ENCODE measurements at places on chromosomes 2 and 18. TPM values are rescaled to one million over a fixed set of nuclear protein-coding genes. Genes with fewer than 3 reads are reported as not detected.

SERPINB12 gene
- total RNA-seq = not detected

GPR45 gene
- not detected for total RNA-seq

ARHGAP28 gene
- total RNA-seq = 3.0 TPM

- no peak overlapping the region for H3K27ac ChIP-seq
- no peaks in the 10 kb centered on the region for H3K4me1 ChIP-seq
- H3K27me3 ChIP-seq = peaks cover 52% of the 10 kb centered on the region
Observed at GRCh38 chr2:181683518-181684453, 3.5 kb upstream of the NEUROD1 start.

DNA sequence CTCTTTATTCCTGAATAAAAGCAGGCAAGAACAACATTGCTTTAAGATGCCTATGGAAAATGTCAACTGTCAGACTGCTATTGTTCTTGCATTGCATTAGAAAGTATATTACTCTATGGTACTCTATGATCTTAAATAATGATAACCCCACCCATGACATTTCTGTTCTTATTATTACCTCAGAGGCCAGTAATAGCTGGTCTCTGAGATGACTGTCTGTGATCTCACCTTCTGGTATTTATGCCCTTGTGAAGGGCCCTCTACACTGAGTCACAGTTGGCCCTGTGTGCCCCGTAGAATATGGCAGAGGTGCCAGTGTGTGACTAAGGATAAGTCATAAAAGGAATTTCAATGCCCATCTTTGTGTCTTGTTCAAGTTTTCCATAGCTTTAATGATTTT is 61.0 kb downstream of the SPP2 start:
- H3K27ac ChIP-seq = no peak overlapping the region
- H3K36me3 ChIP-seq = no peaks in the 10 kb centered on the region
- H3K27me3 ChIP-seq = no peaks in the 10 kb centered on the region
- no peaks in the 10 kb centered on the region for H3K4me1 ChIP-seq
- H3K4me3 ChIP-seq = no peak overlapping the region
- DNase-seq = no peak

DNA sequence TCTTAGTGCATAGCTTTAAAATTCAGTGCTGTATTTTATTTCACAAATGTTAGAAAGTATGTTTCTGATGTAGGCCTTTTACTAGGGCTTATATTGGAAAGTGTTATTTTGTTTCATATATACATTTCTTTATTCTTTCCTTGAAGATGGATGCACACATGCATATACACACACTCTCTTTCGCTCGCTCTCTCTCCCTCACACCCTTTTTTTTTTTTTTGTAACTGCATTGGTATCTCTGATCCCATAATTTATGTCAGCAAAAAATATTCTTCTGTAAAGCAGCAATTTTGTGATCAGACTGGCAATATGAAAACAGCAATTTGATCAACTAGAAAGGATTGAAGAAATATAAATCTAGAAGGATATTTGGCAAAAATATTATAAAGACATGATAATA is 2.0 kb downstream of the MBD5 start:
- DNase-seq = no peak
- no peaks in the 10 kb centered on the region for H3K36me3 ChIP-seq
- H3K27ac ChIP-seq = no peak overlapping the region

DNA sequence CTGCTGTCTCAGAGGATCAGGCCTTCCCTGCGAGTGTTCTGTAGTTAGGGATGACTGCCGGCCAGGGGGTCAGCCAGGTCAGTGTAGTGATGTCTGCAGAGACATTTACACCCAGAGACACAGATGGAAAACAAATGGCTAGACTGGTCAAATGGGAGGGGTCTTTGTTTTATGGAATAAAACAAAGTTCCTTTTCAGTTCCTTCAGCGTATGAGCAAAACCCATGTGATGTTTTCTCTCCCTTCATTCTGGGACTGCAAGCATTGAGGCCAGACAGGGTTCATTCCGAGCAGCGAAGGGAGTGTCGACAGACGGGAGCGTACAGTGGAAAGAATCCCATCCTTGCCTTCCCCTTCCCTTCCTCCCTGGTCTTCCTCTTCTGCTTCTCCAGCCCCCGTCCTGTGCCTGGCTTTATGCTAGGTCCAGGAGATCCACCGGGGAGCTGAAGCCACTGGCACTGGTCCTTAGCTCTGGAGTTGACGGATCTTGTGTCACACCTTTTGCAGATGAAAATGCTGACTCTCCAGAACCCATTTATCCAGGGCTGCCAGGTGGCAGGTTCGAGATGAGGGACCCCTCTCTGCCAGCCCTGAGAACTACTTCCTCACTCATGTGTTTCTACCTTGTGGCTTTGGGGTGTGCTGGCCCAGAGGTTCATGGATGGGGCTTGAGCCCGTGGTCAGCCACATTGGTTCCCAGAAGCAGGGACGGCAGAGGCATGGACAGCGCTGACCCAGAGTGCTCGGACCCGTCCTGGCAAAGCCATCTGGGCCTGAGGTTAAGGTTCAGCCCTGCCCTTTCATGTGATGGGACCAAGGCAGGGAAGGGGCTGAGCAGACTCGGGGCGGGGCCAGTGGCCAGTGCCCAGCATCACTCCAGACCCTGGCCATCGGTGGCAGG is 24.2 kb downstream of the ITGB1BP1 start:
- peak overlapping the region; percentile 67 for H3K27ac ChIP-seq
- no peaks in the 10 kb centered on the region for H3K27me3 ChIP-seq
- peak; percentile 73 for DNase-seq
- no peak overlapping the region for H3K4me3 ChIP-seq
